ENCODE measurements at places on chromosomes 2 and 18. TPM values are rescaled to one million over a fixed set of nuclear protein-coding genes. Genes with fewer than 3 reads are reported as not detected.

- no peak for DNase-seq
These were observed 70.8 kb upstream of the GATA6 start for GRCh38 chr18:22098563-22098989.

Gene NPPC
- not detected for total RNA-seq

- DNase-seq, result no peak
These were observed 384.0 kb downstream of the NBAS start for GRCh38 chr2:15177103-15177502.

DNA sequence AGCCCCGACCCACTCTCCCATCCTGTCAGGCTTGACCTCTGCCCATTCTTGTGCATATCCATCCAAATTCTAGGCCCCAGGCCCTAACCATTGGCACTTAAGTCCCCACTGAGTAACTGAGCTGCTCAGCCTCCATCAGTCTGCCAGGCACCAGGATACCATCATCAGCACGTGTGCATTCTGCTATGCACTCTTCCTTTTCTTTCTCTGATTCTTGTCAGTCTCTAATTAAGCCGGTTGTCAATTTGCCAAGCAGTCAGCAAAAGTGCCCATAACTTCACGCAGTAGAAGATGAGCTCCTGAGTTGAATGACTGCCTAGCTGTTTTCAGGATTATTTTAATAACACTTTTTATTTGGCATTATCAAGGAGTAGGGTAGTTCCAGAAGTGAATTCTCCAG is 107.2 kb downstream of the FEZ2 start:
- no peak for DNase-seq

GRCh38 chr2:64809216-64809615 is 155.5 kb upstream of the SERTAD2 start:
- DNase-seq, result no peak

DNA sequence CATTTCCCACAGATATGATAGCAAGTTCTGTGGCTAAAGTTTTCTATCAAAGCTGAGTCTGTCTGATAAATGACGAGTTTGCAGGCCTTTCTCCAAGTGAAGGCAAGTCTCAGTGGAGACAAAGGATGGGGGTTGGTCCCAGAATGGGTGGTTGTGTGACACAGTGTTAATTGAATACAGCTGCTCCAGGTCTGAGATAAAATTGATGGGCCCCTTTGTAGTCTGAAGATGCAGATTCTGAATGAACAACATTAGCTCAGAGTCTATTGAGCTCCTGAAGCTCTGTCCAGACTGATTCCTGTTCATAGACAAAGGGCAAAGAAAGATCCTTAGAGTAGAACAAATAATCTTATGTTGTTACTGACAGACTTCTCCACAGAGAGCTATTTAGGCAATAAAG is 296.9 kb upstream of the CYRIA start:
- DNase-seq, result no peak

Gene SAG
- total RNA-seq, result not detected

Gene ANKRD62
- 0.16 TPM for total RNA-seq

- no peak for DNase-seq
These were observed 1.5 kb upstream of the SLC35G4 start for GRCh38 chr18:11607906-11608305.

All from occipital lobe (tissue), 3 donors.